CD4-positive, alpha-beta T cell treated with Interleukin-1 beta for 1 hour (primary cell): ENCODE measurements at places on chromosomes 16 and 17.

DNA sequence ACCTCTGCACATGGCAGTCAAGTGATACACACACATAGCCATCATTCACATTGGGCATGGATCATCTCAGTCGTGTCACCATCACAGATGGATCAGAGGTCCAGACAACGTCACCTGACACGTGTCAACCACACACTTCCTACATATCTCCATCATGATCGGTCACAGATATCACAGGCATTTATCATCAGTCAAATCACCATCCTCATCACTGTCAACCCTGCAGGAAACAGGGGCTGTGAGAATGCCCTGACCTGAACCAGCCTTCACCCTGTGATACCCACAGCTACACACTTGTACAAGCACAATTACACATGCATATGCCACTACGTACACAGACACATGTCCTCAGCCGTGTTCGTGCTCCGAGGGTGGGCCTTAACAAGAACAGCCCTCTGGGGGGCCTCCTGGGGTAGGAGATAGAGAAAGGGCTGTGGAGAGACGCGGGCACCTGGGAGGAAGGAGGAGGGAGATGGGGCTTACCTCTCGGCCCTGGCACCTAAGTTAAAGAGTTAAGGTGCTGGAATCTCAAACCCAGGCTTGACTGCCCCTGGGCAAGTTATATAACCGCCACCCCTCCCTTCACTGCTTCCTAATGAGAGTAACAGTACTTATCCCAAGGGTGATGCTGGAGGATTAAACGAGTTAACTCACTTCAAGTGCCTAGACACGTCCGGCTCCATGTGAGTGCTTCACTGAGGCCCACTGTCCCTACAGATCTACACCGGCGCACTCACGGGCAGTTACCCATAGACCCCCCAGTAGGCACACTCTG is 1.1 kb downstream of the SLC12A4 start:
- DNase-seq, result no peak

DNA sequence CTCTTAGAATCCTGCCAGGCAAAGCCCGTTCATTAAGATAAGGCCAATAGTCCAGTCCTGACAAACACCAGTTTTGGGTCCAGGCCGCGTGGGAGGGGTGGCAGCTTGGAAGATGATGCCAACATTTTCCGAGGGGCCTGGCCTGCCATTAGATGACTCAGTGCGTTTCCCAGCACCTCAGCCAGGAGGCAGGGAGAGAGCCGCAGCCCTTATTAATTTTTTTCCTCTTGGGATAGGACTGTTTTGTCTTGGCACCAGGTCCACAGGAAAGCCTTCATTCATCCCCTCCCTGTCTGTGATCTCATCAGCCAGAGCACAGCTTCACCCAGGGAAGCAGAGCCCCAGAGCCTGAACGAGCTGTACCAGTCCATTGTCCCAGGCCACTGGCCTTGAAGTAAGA is 4.7 kb upstream of the NDEL1 start:
- no peak for DNase-seq

DNA sequence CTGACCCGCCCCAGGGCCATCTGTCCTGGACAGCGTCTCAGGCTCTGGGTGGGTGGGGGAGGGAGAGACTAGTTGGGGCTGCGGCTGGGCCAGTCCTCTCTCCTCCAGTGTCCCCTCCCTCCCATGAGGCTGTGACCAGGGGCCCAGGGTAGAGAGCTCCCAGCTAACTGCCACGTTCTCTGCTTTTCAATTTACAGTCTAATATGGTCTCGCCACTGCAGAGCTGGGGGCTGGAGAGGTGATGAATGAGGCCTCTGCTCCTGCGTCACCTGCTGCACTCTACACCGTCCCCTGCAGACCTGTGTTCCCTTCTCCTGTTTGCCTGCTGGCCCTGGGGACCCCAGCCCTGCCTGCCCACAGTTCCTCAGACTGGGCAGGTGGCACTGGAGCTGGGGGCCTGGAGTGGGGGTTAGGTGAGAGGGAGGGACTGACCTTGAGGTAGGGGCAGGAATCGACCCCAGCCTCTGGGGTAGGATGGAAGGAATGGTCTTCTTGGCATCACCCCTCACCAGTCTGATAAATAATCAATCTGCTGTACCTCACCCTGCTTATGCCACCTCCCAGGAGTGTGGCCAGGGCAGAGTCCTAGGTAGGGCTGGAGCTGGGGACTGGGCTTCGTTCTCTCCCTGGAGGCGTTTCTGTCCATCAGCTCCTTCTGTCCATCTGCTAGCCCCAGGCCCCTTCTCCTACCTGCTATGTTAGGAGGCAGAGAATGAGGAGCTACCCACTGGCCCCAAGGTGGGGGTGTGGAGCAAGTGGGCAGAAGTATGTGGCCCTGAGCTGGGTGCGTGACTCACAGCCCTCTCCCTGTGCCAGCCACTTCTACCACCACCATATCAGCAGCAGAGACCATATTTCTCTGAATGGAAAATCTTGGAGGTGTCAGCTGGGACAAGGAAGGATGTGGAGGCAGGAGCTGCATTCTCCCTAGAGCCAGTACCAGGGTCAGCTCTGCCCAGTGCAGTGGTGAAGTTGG is 12.9 kb downstream of the SEZ6 start:
- no peak for DNase-seq

DNA sequence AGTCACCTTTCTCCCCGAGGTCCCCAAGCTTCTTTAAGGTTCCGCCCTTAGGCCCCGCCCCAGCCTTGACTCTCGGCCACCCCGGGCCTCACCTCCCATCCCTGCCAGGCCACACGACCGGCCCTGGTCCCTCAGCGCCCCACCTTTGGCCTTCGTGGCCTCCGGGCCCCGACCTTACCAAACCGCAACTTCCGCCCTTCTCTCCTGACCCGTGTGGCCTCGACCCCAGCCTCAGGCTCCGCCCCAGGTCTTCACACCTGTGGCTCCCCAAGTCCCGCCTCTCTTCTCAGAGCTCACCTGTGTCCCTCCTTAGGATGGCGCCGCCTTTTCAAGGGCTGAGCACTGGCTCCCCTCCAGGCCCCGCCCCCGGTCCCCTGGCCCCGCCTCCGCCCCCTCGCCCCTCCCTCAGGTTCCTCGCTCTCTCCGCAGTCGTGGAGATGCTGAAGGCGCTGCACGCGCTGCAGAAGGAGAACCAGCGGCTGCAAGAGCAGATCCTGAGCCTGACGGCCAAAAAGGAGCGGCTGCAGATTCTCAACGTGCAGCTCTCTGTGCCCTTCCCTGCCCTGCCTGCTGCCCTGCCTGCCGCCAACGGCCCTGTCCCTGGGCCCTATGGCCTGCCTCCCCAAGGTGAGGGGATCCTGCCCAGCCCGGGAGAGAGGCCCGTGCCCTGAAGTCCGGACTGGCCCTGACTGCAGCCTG is 10.0 kb upstream of the CISD3 start:
- no peak for DNase-seq

- DNase-seq, result no peak
Measured at GRCh38 chr17:19652595-19652994, 4.0 kb downstream of the ALDH3A2 start.

- DNase-seq, result no peak
Measured at GRCh38 chr17:33338242-33338641, 45.1 kb upstream of the ASIC2 start.

GRCh38 chr16:10969615-10970014 is 25.3 kb downstream of the CLEC16A start:
- no peak for DNase-seq

- no peak for DNase-seq
Measured at GRCh38 chr16:86982347-86982596, 334.9 kb downstream of the C16orf95 start.

DNA sequence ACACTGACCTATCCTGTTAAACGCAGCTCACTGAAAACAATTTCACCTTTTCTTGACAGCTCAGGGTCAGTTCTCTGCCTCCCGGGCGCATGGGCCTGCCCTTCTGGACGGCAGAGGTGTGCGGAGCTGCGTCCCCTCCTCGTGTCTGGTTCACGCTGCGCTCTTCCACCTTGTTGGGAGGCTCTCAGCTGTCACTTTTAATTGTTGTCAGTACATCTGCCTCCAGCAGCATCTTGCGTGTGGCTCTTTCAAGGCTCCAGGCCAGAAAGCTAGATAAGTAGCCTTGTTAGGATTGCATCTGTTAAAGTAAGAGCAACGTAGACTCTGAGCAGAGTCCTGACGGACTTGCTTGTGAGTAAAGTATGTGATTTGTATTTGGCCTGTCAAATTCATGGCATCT is 59.4 kb downstream of the MGAT5B start:
- no peak for DNase-seq

GRCh38 chr16:65249768-65250167 is 127.9 kb upstream of the CDH11 start:
- no peak for DNase-seq

GRCh38 chr17:27403480-27404005 is 52.7 kb upstream of the KSR1 start:
- no peak for DNase-seq

DNA sequence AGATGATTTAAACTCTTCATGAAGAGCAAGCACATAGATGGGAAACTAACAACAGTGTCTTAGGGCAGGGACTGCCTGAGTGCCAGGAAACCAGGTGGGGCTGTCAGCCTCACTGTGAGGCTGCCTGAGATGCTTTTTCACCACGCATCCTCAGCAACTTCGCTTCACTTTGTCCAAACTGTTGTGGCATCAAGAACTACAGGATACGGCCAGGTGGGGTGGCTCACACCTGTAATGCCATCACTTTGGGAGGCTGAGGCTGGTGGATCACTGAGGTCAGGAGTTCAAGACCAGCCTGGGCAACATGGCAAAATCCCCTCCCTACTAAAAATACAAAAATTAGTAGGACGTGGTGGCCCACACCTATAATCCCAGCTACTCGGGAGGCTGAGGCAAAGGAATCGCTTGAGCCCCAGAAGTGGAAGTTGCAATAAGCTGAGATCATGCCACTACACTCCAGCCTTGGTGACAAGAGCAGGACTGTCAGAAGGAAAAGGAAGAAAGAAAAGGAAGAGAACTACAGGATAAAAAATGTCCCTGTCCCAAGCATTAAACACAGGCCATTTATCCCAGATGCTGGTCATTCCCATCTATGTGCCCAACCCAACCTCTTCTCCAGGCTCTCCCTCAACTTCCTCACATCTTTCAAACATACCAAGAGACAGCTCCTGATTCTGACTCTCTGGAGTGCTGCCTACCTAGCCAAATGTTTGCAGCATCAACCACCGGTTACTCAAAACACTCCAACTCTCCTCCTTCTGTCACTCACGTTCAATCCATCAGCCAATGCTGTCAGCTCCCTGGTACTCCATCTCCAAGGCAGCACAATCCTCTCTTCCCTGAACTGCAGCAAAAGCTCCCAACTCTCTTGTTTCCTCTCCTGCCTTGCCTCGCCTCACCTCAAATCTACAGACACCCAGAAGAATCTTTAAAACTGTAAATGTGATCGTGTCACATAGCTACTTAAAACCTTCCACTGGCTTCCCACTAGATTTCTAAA is 1.6 kb downstream of the EIF4A3 start:
- DNase-seq, result no peak

- DNase-seq, result no peak
Measured at GRCh38 chr17:4050971-4051370, 86.7 kb upstream of the ATP2A3 start.

DNA sequence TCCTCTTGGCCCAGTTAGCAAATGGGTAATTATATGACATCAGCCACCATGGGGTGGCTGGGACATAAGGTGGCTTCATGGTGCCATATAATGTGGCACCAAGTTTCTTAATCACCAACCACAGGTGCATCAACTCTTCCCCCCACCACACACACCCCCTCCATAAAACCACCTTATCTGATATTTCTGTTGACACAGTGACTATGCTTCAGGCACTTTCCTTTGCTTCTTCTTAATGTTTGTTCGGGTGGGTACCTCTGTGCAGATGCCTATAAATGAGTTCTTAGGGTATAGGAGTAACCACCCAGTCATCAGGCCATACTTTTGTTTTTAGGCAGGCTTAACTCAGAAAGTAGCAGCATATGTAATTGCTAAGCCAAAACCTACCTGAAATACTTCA is 29.5 kb downstream of the RNF43 start:
- no peak for DNase-seq

DNA sequence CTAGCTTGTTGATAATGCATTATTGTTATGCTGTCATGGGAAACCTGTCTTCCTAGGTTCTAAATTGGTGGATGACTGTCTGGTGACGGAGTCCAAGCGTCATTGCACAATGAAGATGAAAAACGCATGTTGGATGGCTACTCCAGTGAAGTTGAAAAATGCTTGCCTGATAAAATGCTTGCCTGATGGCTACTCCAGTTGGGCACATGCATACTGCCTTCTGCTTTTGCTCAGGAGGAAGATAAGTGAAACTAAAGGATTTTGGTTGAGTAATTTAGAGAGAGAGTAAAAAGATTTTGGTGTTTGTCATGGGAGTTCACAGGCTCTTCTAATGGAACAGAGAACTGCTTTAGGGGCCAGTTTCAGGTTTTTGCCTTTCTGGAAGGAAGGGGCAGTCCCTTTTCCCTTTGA is 118.6 kb downstream of the PRKCA start:
- no peak for DNase-seq

GRCh38 chr17:10327640-10328039 is 45.2 kb downstream of the MYH13 start:
- DNase-seq, result peak; percentile 53

DNA sequence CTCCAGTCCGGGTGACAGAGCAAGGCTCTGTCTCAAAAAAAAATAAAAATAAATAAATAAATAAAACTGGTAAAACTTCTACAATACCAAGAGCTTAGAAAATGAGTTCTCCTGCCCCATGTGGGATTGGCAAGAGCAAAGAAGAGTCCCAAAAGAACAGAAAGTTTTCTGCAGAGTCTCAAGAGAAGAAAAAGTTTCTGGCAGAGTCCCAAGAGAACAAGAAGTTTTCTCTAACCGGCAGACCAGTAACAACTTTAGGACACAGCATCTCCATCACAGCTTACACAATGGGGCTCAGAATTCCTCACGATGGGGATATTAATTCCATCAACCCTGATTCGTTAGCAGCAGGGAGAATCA is 1.1 kb downstream of the SLC39A11 start:
- no peak for DNase-seq

- no peak for DNase-seq
Measured at GRCh38 chr16:19883296-19883965, 1.2 kb downstream of the GPRC5B start.

GRCh38 chr16:63467513-63467912 is 1431.3 kb upstream of the CDH8 start:
- no peak for DNase-seq

DNA sequence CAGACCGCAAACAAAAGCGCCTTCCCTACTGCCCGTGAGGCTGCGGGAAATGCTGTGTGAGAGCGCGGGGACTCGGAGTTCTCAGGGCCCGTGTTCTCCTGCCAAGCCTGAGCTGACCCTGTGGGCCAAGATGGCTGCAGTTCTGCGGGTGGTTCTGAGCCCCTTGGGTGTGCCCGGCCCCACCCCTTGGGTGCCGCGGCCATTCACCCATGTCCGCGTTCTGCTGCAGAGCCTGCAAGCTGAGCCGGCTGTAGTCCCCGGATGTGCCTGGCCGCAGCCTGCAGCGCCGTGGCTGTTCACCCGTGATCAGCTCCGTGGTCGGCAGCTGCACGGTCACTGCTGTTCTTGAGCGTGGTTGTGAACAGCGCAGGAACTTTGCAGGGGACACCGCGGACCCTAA is 20.0 kb downstream of the ACSF3 start:
- DNase-seq, result no peak

DNA sequence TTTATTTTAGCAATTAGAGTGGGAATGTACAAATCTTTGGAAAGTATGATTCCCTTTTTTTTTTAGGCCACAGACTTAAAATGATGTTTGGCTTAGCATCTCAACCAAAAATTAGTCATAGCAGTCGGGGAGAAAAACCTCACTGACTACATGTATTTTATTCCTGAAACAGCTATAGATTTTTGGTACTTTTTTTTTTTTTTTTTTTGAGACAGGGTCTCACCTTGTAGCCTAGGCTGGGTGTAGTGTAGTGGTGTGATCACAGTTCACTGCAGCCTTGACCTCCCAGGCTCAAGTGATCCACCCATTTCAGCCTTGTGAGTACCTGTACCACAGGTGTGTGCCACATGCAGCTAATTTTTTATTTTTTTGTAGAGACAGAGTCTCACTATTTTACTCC is 23.4 kb downstream of the RNFT1 start:
- DNase-seq, result no peak
